AG04449 (cell line): ENCODE measurements at places on chromosomes 6 and 20.

- DNase-seq, result no peak
Measured at GRCh38 chr6:12246900-12247299, 43.3 kb upstream of the EDN1 start.

GRCh38 chr6:153976921-153977693, 61.9 kb upstream of the OPRM1 start:
- DNase-seq, result no peak

- DNase-seq, result no peak
Measured at GRCh38 chr6:51704932-51705540, 382.4 kb downstream of the PKHD1 start.

DNA sequence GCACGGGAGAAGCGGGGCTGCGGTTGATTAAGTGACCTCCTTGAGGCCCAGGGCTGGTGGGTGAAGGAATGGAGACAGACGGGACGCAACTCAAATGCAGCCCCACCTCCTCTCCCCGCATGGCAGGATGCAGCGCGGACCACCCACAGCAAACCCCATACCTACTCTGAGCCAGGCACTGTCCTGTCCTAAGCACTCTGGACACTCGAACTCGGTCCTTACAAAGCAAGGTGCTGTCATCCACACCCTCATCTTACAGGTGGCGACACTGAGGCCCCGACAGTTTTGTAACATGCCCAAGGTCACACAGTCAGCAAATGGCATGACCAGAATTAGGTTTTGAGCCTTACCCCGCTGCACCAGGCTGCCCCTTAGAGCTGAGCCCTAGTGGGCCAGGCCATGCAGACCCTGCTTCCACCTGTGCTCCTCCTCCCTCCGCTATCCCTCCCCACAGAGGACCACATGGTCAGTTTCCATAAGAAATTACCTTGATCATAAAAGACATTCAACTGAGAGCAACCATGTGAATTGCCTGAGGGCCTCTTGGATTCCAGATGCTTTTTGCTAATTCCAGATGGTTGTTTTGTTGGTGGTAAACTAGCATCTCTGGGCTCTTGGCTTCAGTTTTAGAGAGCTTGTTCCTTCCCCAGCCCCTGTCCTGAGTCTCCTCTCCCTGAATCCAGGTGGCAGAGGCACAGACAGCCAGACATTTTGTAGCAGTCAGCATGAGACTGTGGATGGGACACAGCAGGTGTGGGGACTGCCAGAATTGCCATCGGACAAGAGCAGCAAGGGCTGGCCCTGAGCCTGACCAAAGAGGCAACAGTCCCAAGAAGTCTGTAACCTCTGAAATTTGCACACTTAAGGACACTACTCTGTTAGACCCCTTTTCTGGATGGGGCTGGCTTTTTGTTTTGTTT, 171.9 kb upstream of the PMEPA1 start:
- DNase-seq, result no peak

DNA sequence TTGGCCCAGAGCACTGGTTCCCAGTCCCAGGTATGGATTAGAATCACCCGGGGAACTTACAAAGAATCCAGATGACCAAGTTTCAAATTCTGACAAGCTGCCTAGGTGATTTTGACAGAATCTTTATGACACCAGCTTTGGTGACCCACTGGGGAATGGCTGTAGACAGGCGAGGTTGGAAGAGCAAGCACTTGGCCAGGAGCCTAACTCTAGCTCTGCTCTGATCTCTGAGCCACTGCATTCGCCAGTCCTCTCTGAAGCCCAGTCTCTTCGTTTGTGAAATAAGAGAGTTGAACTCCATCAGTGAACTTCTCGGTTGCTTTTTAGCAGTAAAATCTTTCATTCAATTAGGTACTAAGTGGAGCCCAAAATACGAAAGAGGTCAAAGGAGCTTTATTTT, 161.2 kb downstream of the VEGFA start:
- DNase-seq, result no peak

- DNase-seq, result no peak
Measured at GRCh38 chr6:152184573-152184916, 377.1 kb downstream of the ESR1 start.

GRCh38 chr6:52575502-52575892, 1.4 kb downstream of the TRAM2 start:
- DNase-seq, result no peak

DNA sequence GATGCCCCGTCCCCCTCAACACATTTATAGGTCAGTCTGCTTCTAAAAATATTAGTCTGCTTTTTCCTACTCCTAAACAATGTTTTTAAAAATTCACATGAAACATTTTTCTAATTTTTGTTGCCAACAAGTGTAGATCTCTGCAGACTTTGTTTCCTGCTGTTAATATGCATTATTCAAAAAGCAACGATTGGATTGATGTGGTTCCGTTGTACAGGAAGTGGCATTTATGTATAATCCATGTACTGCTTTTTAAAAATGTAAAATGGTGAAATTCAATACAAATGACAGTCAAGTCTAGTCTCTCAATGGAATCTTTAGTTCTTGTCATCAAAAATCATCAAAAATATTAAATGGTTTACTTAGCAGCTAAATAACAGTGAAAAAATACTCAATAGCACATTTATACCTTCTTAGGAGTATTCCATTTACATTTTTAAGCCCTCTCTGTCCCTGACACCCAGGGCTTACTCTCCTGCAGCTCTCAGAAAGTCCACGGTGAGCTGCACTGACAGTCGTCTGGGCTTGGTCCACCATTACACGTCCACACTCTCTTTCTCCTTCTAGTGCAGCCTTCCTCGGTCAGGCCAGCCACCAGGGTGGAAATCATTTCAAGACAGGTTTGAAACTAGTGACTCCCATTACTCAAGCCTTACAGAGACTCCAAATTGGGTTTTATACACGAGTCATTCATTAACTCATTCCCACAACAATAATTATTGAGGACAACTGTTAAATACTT, 211.5 kb downstream of the TMEM200A start:
- DNase-seq, result no peak

GRCh38 chr6:42896178-42896719, 16.8 kb downstream of the RPL7L1 start:
- no peak for DNase-seq

DNA sequence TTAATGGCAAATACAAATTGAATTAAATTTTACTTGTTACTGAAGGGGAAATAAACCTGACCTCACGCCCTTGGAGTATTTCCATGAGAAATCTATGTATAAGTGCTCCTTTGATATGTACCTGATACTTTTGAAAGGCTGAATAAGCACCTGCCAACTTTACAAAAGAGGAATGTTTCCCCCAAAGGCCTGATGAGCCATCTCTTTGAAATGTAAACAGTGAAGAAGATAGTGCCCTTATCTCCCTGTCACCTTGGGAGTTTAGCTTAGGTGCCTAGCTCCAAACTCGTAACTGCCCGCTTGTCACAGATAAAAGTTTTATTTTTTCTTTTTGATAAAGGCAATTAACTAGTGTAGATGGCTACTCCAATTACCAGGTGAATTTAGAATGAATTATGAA, 1.1 kb upstream of the ZNF343 start:
- DNase-seq, result no peak

GRCh38 chr6:14544666-14545065, 427.1 kb downstream of the CD83 start:
- DNase-seq, result no peak

DNA sequence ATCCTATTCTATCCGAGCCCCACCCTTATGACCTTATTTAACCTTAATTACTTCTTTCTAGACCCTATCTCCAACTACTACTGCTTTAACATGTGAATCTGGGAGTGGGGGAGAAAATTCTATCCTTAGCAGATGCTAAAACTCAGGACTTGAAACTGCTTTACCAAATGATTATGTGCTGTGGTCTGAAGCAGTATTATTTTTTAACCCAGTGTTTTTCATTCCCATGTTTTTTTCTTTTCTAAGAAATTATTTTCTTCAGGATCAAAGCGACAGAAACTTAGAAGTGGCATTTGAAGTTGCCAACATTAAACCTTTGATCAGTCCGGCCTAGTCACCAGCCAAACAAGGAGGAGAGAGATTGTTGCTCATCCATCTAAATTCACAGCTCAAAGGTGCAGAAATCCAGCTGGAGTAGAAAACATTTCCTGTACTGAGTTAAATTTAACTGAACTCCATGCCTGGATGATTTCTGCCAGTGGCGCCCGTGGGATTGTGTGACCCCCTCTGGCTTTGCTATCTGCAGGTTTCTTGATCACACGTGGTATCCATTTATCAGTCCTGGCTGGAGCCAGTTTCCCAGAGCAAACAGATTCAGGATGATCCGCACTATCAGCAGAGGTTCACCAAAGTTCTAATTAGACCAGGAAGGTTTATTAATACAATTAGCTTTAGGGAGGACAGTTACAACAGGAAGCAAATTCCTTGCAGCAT, 300.5 kb downstream of the PLCB1 start:
- DNase-seq, result no peak

DNA sequence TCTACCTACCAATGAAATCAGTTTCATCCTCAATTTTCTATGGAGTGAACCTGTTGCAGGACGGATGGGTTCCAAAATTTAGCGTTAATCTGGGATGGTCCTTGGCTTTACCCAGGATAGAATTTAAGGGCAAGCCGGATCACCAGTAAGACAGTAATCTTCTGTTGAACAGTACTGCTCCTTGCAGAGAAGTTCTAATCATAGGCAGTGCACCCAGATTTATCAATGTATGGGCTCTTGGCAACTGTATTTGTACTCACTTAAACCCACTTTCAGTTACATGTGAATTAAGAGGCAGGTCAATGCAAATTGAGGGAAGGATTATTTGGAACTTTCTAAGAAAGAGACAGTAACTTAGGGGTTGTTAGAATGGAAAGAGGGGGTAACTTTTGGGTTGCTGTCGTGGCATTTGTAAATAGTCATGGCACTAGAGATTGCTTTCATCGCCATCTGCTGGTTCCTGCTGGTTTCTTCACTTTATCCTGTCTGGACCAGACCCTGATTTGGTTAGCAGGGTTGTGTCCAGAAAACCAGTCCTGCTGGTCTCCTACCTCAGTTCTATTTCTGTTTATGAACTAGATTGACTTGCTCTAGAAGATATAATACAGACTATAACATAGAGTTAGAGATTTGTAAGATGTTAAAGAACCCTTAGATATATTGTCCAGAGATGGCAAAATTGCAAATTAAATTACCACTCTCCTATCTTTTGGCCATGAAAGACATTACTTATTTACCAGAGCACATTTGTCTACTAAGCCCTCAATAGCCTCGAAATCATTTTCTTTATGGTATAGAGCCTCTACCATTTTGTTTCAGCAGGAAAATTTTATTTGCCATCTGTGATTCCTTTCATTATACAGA, 646.3 kb downstream of the UTRN start:
- DNase-seq, result no peak

- no peak for DNase-seq
Measured at GRCh38 chr6:117354671-117355070, 71.1 kb downstream of the ROS1 start.

- no peak for DNase-seq
Measured at GRCh38 chr6:135985471-135985870, 134.0 kb downstream of the PDE7B start.

DNA sequence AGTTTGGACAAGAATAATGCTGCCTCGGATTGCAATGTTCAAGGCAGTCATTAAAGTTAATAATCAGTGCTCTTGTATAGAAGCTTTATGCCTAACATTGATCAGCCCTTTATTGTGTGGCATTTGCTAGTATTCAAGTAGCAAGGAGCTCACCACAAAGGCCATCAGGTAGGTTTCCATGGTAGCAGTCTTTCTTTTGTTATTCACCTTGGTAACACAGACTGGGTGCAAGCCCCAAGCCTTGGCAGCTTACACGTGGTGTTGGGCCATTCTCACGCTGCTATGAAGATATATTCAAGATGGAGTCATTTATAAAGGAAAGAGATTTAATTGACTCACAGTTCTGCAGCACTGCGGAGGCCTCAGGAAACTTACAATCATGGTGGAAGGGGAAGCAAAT, 149.3 kb downstream of the ADAT2 start:
- DNase-seq, result no peak

GRCh38 chr6:104558746-104559145, 301.0 kb downstream of the HACE1 start:
- DNase-seq, result peak; percentile 38

DNA sequence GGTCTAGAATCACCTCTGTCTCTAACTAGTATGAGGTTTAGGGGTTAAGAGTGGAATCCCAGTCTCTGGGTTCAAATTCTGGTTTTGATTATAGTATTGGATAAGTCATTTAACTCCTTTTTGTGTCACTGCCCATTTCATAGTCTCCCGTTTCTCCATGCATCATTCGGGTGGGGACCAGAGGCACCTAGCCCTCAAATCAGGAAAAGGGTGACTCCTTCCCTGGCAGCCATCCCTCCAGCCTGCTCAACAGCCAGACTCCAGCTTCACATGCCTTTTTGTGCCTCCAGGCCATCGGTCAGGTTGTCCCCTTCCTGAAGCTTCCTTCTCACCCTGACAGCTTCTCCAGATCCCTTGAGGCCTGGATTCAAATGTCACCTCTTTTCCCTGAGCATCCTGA, 139.8 kb downstream of the DHX35 start:
- no peak for DNase-seq

GRCh38 chr6:153673225-153673624, 365.8 kb upstream of the OPRM1 start:
- no peak for DNase-seq

DNA sequence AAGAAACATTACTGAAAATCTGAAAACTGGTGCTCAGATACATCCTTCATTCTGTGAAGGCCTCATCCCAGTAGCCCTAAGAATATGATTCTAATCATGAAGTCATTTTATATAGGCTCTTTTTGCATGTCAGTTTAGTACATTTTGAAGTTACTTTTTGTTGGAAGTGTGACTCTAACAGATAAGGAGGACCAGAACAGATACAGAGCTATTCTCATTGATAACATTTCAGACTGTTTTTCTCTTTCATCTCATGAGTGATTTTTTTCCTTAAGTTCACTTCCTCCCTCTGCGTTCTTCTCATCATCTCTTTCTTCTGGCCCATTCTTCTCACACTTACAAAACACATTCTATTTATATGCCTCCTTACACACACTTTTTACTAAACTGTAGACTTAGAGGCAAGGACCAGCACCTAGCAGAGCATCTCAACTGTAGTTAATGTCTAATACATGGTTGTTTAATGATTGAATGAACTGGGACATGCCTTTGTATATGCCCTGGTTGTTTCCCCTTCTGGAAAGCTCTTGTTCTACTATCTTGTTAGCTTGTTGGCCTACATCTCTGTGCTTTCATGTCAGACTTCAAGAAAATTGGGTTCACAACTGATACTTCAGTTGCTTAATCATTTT, 8.7 kb downstream of the CTNNBL1 start:
- DNase-seq, result no peak

DNA sequence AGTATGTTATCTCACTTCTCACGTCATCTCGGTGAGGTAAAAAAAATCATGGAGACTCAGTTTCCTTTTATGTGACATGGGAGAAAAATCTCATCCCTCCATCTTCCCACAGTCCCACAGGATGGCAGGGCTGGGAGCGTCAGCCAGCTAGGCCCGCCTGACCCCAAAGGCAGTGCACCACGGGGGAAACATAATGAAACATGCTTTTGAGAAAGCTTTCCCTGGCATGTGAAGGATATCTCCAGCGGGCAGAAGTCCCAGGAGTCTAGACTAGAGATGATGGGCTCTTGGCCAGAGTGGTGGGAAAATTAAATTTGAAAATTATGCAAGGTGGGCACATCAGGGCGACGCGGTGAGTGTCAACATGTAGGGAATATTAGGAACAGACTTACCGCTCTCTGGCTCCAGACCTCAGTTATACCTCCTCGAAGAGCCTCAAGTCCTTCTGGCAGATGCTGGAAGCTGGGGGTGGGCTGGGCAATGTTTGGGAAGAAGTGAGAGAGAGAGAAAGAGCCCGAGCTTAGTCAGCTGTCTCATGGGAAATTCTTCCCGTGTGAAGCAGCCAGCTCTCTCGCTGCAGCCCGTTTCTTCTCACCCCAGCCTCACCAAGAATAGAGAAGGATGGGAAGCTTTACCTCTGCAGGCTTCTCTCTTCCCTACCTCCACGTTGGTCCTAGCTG, 52.3 kb downstream of the MOCS1 start:
- peak; percentile 89 for DNase-seq

GRCh38 chr6:106090001-106090400, 3.9 kb downstream of the PRDM1 start:
- DNase-seq, result no peak
